ENCODE measurements at places on chromosomes 1 and 21.

GRCh38 chr1:234776876-234777855 is 167.2 kb upstream of the IRF2BP2 start:
- no peak for DNase-seq

GRCh38 chr1:71618766-71619530 is 538.1 kb upstream of the ZRANB2 start:
- no peak for DNase-seq

GRCh38 chr1:206682111-206682510 is 2.6 kb upstream of the MAPKAPK2 start:
- no peak for DNase-seq

- DNase-seq, result no peak
These were observed 10.5 kb downstream of the CASZ1 start for GRCh38 chr1:10785728-10786638.

- no peak for DNase-seq
These were observed 131.2 kb downstream of the TRABD2B start for GRCh38 chr1:47865881-47866535.

All from stimulated activated CD4-positive, alpha-beta T cell treated with anti-CD3 and anti-CD28 coated beads, TNF-alpha, amount 100 ng/mL, for 1 hour (primary cell).